ENCODE measurements at places on chromosomes 1 and 21. TPM values are rescaled to one million over a fixed set of nuclear protein-coding genes. Genes with fewer than 3 reads are reported as not detected.

- H3K36me3 ChIP-seq = no peaks in the 10 kb centered on the region
- no peaks in the 10 kb centered on the region for H3K27me3 ChIP-seq
- no peak overlapping the region for H3K27ac ChIP-seq
- H3K4me1 ChIP-seq = no peaks in the 10 kb centered on the region
Observed at GRCh38 chr1:174988986-174989385, 10.8 kb upstream of the CACYBP start.

DNA sequence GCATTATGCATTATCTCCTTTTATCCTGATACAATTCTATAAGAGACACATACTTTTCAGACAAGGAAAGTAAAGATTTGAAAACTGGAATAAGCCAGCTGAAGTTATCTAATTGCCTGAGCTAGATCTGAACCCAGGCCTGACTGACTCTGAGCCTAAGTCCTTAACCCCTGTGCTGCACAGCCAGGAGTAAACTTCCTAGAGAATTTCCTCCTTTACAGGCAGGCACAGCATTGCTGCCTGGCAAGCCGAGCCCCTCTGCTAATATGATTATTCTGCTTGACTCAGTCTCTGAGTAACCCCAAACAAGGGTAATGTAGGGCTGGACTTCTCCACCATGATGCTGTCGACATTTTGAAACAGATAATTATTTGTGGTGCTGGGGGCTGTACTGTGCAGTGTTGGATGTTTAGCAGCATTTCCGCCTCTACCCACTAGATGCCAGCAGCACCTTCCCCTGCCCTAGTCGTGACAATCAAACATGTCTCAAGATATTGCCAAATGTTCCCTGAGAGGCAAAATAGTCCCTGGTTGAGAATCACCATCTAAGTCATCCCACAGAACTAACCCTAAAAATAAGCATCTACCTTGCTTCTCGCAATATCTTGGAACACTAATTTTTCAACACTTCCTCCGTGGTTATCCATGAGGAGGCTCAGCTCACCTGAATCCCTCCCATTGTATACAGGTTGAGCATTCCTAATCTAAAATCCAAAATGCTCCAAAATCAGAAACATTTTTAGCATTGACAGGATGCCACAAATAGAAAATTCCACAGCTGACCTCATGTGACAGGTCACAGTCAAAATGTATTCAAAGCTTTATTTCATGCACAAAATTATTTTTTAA, 18.5 kb downstream of the CAMK1G start:
- H3K27ac ChIP-seq = no peak overlapping the region
- no peaks in the 10 kb centered on the region for H3K27me3 ChIP-seq
- H3K4me1 ChIP-seq = peaks cover 1% of the 10 kb centered on the region
- DNase-seq = peak; percentile 41
- H3K36me3 ChIP-seq = no peaks in the 10 kb centered on the region

DNA sequence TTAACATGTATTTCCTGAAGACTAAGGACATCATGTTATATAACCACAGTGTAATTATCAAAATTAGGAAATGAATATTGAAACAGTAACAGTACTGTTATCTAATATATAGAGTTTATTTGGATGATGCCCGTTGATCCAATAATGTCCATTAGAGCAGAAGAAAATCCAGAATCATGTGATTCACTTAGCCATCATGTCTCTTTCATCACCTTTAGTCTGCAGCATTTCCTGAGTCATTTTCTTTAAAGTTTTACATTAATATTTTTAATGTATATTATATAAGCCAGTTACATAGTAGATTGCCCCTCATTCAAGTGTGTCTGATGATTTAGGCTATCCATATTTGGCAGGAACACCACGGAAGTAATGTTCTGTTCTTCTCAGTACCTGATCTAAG, 28.9 kb downstream of the MPZL1 start:
- H3K27me3 ChIP-seq = no peaks in the 10 kb centered on the region
- H3K36me3 ChIP-seq = no peaks in the 10 kb centered on the region
- no peak for DNase-seq
- H3K27ac ChIP-seq = no peak overlapping the region

AMIGO1 gene
- total RNA-seq = 4.1 TPM

Data from PC-9 (cell line).